ENCODE measurements at places on chromosomes 5 and 9.

GRCh38 chr5:114467729-114468128 lies 105.9 kb downstream of the KCNN2 start:
- no peak for DNase-seq

DNA sequence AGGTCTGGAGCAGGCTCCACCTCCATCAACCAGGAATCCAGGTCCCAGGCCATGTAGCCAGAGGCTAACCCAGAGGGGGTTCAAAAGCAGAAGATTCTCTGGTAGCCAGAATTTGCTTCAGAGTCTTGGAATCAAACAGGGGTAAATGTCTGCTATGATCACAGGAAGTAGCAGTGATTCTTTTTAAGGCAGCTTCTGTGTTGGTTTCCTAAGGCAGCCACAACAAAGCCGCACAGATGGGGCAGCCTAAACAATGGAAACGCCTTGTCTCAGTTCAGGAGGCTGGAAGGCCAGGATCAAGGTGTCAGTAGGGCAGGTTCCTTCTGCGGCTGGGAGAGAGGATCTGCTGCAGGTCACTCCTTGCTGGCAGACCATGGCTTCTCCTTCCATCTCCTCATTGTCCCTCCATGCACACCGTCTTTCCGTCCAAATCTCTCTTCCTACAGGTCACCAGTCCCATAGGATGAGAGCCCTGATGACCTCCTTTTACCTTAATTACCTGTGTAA lies 167.3 kb downstream of the ROR2 start:
- no peak for DNase-seq

DNA sequence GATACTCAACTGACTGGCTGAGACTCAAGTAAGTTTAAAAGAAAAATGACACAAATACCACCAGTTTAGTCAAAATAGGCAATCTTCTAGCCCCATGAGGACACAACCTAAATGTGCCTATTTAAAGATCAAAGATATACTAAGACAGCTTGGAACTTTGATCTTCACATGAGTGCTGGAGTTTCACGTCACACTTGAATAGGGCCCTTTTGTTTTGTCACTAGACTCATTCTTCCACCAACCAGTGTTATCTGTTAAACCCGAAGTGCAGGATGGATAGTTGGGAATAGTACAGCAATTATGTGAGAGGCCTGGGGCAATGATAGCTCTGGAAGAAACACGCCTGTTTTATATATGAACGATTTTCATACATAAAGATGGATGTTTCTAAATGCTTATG lies 792.8 kb upstream of the NUDT12 start:
- peak; percentile 18 for DNase-seq

GRCh38 chr9:65403721-65404120 lies 118.7 kb upstream of the FOXD4L5 start:
- no peak for DNase-seq

- no peak for DNase-seq
Measured at GRCh38 chr5:87156631-87157030, 111.1 kb upstream of the RASA1 start.

GRCh38 chr5:41794471-41794870 lies 75.8 kb downstream of the OXCT1 start:
- peak; percentile 39 for DNase-seq

DNA sequence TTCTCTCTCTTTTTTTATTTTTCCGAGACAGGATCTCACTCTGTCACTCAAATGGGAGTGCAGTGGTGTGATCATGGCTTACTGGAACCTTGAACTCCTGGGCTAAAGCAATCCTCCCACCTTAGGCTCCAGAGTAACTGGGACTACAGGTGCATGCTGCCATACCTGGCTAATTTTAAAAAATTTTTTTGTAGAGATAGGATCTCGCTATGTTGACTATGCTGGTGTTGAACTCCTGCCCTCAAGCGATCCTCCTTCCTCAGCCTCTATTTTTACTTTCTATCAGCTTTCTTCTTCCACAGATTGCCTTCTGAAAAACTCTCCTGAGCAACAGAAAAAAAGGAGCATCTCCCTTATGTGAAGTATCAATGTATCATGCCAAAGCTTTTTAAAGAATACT lies 14.1 kb upstream of the ERBIN start:
- no peak for DNase-seq

GRCh38 chr5:179265514-179266290 lies 79.6 kb downstream of the ADAMTS2 start:
- DNase-seq = peak; percentile 68

DNA sequence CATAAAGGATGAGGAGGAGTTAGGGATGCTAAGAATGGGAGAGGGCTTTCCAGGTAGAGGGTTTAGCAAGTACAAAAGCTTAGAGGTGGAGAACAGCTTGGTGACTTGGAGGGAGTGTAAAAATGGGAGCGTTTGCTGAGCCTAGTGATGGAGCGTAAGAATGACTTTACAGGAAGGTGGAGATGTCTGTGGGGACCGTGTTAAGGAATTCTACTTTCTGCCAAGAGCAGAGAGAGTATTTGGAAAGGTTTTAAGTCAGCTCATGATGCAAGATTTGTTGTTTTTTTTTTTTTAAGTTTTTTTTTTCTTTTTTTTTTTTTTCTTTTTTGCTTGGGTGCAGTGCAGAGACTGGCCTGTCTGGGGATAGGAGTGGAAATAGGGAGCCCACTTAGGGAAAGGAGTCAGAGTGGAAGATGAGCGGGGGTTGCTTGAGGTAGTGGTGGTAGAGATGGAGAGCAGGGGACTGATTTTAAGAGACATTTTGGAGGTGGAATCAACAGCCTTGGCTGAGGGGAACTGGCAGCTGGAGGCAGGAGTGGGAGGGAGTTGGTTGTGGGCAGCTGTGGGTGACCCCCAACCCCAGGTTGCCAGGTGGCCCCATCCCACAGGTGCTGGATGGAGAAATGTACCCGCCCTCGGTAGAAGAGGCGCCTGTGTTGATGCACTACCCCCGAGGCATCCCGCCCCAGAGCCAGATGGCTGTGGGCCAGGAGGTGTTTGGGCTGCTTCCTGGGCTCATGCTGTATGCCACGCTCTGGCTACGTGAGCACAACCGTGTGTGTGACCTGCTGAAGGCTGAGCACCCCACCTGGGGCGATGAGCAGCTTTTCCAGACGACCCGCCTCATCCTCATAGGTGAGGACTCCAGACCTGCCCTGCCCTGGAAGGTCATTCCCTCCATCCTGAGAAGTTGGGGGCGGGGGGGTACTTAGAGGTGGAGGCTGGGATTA lies 12.4 kb downstream of the PTGS1 start:
- DNase-seq = no peak

DNA sequence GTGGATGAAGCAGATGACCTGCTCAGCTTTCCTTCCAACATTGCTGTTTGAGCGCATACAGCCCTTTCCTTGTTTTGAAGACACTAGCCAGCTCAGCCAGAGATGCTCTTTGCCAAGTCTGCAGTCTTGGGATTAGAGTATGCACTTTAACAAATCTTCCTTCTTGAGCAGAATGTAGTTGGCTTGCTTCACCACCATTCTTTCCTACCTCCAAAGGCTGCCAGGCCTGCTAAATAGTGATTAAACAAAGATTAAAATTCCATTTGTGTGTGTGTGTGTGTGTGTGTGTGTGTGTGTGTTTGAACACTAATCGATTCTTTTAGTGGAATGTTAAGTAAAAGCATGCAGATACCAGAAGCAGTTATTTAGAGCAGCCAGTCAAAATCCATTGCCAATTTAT lies 97.6 kb downstream of the GALNT10 start:
- DNase-seq = no peak

GRCh38 chr5:68367287-68367686 lies 151.7 kb downstream of the PIK3R1 start:
- DNase-seq = no peak

DNA sequence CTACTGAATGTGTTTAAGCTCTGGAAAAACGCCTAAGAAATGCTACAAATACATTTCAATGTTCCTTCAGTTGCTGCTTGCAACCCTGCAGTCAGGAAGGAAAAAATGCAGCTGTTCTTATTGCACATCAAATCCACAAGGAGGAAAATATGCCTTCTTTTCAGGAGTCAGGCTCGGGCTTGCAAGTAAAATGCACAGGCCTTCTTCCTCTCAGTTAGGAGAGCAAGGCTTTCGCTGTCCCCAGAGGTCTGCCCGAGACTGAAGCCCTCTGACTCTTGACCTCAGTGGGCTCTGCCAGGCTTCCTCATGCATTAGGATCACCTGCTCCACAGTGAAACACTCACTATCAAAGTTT lies 899 bp upstream of the SHC3 start:
- DNase-seq = peak; percentile 26

- DNase-seq = no peak
Measured at GRCh38 chr5:107154593-107154992, 516.1 kb downstream of the EFNA5 start.

DNA sequence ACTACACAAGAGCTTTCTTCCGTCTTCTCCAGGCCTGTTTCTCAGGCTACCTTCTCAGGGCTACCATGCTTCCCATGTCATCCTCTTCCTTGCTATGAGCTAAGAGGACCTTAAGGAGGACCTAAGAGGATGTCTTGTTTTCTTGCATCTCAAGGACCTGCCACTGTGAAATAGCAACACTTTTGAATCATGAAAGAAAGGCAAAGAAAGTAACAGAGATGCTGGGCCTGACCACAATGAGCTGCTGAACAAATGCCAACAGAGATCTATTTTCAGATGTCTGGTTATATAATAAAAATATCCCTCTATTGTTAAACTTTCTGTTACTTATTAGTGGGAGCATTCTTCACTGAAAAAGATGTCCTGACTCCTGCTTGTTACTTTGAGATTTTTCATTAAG lies 36.7 kb upstream of the ANXA1 start:
- no peak for DNase-seq

GRCh38 chr5:23461576-23461975 lies 45.8 kb upstream of the PRDM9 start:
- DNase-seq = no peak

- peak; percentile 62 for DNase-seq
Measured at GRCh38 chr5:11903614-11904264, 507 bp downstream of the CTNND2 start.

DNA sequence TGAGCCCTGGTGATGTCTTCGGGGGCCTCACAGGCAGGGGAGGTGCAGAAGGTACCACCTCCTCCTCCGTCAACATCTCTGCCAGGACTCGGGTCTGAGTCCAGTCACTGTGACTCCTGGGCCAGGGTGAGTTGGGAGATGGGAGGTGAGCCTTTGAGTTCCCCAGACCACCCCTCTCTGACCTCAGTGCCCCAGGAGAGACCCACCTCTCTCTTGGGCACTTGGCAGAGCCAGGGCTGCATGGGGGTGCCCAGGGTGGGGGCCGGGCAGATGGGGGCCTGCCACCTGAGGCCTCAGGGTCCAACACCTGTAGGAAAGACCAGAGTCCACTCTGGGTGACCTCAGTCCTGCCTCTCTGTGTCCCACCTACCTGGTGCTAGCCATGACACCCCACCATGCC lies 6.8 kb downstream of the KIF12 start:
- DNase-seq = no peak

DNA sequence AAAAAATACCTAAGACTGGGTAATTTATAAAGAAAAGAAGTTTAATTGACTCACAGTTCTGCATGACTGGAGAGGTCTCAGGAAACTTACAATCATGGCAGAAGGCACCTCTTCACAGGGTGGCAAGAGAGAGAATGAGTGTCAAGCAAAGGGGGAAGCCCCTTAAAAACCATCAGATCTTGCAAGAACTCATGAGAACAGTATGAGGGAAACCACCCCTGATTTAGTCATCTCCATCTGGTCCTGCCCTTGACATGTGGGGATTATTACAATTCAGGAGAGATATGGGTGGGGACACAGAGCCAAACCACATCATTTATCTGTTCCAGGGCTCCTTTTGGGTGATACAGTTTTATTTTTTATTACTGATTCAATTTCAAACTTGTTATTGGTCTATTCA lies 23.2 kb upstream of the ADAMTS16 start:
- no peak for DNase-seq

DNA sequence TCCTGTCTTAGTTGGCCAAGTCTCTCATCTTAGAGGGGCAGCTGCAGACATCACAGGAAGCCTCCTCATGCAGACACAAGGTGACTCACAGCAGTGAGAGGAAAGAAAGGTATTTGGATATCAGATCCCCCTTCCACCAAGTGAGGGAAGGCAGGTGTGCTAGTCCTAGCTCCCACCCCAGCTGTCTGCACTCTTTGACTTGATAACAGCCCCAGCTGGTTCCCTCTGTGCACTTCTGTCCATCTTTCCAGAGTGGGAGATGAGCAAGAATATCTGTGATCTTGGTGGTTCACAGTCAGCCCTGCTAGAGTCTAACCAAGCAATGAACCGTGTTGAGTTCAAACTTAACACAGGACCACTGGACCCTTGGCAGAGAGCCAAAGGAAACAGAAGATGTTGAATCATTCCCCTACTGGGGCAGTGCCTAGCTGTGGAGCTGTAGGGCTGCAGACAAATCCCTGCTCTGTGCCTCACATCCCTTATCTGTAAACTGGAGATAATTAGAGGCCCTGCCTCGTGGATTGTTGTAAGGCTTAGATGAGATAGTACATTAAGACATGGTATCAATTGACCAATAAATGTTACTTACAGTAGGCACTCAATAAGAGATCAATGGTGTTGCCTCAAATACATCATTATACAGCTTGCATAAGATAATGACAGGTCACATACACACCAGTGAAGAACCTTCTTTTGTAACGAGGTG lies 39.1 kb downstream of the SH3RF2 start:
- peak; percentile 69 for DNase-seq

Measured in BE2C (cell line).